ENCODE measurements at places on chromosomes 11 and 22.
A peak's percentile ranks its signal among the peaks of the same experiment; 100 is the strongest.

GRCh38 chr11:86816251-86816726 lies 15.9 kb downstream of the PRSS23 start:
- no peak for DNase-seq

DNA sequence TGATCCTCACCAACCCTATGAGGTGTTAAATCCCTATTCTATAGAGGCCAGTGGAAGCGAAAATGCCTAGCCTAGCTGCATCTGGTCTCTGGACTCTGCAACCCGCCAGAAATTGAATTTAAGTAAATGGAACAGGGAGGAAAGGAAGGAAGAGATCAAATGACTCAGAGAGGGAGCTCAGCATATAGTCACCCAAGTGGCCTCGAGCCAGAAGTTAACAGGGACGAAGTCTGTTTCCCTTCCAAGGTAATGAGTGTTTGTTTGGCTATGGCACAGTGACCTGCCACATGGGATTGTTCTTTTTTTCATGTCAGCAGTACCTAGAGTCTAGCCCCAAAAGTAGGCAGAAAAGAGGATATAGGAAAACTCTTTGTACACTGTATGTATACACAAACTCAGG lies 66.3 kb downstream of the PAK1 start:
- DNase-seq = no peak

GRCh38 chr11:1039481-1040427 lies 3.2 kb upstream of the MUC6 start:
- DNase-seq = no peak

DNA sequence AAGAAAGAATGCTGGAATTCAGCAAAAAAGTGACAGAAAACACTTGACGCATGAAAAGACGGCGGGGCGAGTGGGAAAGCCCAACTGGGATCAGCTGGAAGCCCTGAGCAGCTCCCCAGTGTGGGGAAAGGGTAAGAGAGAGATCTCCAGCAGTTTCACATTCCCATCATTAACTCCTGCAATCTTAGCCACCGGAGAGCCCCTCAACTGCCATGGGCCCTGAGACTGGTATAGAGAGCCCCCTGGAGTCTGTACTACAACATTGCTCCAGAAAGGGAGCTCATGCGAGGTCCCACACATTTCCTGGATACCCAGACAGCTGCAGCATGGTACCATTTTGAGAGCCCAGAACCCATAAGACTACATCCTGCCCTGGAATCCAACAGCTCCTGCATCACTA lies 31.1 kb downstream of the MRGPRX4 start:
- peak; percentile 50 for DNase-seq

DNA sequence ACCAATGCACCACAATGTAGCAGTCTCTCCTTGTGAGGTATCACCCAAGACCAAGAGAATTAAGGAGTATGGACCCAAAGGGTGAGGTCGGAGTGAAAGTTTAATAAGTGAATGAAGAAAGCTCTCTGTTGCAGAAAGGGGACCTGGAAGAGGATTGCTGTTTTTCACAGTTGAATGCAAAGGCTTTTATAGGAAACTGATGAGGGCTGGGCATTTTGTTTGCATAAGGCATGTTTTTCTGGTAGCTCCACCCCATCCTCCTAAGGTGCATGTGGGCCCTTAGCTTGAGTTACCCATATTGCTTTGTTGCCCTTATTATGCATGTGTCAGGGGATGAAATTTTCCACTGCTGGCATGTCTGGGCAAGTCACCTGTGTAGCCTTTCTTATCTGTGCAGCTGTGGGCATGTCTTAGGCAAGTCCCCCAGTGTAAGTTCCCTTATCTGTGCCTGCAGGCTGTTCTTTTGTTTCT lies 64.7 kb downstream of the BDNF start:
- DNase-seq = no peak

DNA sequence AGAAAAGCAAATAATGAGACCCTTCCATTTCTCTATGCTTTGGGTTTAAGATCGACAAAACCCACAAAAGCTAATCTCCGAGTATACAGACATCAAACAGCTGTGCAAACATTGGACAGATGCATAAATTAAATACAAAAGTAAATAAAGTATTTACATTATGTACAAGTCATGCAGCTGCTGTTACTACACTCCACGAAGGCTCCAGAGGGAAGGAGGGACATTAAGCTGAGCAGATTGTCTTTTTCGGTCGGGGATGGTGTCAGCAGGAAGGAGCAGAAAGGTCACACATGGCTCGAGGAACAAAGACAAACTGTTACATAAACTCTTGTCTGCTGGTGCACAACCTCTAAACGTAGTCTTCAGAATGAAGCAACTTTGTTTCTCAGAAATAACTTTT lies 88.8 kb upstream of the BARX2 start:
- DNase-seq = no peak

GRCh38 chr11:34331736-34332135 lies 26.1 kb downstream of the ABTB2 start:
- DNase-seq = no peak

DNA sequence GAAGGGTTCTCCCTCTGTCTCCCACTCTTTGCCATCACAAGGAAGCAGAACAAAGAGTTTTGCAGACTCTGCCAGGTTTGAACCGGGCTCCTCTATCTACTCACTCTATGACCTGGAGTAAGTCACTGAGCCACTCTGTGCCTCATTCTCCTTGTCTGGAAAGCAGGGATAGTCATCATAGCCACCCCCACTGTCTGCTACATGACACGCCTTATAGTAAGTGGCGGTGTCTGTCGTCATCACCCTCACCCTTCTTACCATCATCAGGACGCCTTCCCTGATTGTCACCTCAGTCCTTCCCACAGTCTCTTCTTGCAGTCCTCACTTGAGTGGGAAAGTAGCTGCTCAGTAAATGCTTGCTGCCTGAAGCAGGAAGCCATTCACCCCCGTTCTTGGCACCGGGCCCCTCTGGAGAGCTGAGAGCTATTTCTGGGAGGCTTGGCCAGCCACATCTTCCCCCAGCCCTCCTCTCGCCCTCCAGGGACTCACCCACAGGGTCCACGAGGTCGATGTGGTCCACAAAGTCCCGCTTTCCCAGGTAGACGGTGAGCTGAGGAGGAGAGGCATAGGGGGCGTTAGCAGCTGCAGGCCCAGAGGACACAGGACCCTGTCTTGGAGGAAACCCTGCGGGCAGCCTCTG lies 46.4 kb downstream of the TPBGL start:
- DNase-seq = no peak

GRCh38 chr11:14329702-14330101 lies 29.3 kb downstream of the RRAS2 start:
- DNase-seq = no peak

- DNase-seq = no peak
Observed at GRCh38 chr22:16866167-16866566, 41.0 kb upstream of the XKR3 start.

DNA sequence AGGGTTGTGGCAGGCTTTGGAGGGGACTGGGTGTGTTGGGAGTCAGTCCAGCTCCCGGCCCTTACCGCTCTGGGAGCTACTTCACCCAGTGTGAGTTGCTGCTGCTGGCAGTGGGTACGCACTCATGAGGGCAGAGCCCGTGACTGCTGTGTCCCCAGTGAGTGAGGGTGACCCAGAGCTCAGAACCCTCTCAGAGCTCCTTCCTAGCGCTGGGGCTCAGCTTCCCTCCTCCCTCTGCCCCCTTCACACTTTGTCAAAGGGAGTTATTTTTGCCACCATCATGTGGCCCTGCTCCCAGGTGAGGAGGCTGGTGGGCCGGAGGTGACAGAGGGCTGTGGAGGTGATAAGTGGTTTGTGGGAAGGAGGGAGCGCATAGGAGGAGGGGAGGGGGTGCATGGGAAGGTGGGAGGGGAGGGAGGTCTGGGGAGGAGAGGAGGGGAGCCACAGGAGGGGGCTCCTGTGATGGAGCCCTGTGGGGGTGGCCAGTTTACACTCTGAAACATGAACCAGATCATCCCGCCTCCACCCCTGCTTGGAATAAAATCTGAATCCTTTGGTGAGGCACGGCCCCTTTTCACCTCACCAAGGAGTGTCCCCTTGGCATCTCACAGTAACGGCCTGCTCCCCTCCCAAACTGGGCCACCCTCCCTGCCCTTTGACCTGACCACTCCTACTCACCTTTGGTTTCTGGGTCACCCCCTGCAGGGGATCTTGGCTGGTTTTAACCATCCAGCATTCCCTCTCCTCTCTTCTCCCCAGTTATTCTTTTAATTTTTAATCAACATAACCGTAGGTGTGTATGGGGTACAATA lies 9.9 kb downstream of the NDUFV1 start:
- peak; percentile 63 for DNase-seq

DNA sequence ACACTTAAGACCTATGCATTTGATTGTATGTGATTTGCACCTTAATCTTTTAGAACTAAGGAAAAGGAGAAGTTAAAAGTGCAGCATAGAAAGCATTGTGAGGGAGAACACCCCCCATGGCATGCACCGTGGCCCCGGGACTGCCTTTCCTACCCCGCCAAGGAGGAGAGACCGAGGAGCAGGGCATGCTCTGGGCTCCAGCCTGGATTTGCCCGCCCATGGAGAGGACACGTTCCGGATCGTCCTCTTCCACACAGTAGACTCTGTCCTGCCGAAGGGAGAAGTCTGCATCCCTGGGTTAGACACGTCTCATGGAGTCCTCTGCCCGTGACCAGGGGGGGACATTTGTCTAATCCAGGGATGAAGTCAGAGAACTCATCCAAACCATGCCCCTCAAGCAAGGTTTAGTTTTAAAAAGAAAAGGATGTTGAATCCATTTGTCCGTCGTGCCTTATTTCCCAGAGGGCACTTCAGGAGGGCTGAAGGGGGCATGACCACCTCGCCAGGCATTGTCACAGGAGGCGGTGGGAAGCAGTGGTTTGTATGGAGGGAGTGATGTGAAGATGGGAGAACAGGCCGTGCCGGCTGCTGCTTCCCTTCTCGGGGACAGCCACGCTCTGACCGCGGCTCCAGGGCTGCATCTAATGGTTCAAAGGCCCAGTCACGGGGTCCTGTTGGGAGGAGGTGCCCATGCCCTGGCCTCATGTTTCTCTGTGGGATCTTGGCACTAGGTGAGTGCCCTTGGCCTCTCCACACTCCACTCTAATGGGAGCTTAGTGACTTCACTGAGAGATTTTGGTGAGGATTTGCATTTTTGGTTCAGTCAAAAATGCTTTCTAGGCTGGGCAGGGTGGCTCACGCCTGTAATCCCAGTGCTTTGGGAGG lies 66.2 kb upstream of the GAL start:
- no peak for DNase-seq

DNA sequence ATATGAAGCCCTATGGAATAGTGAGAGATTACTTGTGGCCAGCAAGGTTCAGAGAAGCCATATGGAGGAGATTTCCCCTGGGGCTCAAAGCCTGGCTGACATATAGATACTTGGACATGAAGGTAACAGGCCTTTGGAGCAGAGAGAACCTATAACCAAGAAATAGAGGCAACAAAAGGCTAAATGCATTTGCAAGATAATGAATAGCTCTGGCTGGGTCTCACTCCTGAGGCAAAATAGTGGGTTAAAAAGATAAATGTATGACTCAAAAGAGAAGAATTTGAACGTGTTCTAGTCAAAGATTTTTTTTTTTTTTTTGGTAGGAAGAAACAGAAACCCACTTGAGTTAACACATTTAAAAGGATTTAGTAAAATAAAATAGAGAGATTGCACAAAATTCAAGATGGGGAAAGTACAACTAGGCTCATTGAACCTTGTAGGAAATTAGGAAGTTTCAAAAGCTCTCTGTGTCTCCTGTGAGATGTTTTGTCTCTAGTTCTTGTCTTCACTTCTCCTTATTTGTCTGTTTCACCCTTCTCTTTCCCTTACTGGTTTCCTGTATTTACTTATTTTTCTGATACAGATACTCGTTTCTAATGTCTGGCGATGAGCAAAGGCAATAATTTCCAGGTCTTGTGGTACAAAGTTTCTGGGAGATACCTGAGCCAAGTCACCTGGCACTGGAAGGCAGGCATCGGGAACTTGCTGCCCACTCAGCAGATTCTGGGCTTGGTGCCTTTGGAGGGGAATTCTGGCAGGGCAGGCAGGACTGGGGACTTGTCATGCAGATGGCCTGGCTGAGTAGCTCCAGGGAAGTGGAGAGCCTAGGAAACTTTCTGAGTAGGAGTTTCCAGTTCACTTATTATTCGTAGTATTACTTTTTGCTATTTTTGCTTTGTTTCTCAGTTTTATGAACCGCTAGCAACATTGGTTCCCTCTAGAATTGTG lies 49.2 kb upstream of the SESN3 start:
- no peak for DNase-seq

- DNase-seq = no peak
Observed at GRCh38 chr11:749731-750130, 2.5 kb downstream of the TALDO1 start.

- DNase-seq = no peak
Observed at GRCh38 chr11:111469200-111469599, 43.0 kb downstream of the BTG4 start.

DNA sequence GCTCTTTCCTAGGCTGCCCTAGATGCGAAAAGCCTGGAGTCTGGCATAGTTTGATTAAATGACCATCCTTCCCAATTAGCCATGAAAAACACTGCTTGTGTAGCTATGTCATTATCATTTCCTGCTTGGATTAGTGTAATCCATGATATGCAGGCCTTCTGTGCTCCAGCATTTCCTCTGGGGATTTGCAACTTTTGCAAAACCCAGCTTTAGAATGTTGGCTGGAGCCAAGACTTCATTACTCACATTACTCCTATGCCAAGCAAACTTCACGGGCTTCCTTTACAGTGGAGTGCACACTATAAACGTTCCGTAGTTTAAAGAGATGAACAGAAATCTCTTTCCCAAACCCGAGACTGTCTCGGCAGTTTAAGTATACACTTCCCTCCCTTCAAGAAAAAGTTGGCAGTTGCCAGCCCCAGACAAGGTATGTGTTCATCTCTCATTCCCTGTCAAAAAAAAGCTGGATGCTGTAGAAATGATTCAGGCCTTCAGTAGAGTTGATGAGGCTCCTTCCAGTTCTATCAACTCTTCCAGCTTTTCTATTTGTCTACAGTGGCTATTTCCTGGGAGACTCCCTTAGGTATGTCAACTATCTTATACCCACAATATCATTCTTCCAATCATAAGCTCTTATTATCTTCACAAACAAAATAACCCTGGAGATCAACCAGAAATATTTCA lies 180.0 kb downstream of the MAML2 start:
- no peak for DNase-seq

- no peak for DNase-seq
Observed at GRCh38 chr22:30910358-30910757, 58.2 kb downstream of the MORC2 start.

- DNase-seq = no peak
Observed at GRCh38 chr11:1345737-1346513, 36.5 kb upstream of the TOLLIP start.

GRCh38 chr11:127683321-127683720 lies 682.8 kb upstream of the KIRREL3 start:
- no peak for DNase-seq

GRCh38 chr22:23237841-23238240 lies 57.5 kb downstream of the BCR start:
- DNase-seq = no peak

DNA sequence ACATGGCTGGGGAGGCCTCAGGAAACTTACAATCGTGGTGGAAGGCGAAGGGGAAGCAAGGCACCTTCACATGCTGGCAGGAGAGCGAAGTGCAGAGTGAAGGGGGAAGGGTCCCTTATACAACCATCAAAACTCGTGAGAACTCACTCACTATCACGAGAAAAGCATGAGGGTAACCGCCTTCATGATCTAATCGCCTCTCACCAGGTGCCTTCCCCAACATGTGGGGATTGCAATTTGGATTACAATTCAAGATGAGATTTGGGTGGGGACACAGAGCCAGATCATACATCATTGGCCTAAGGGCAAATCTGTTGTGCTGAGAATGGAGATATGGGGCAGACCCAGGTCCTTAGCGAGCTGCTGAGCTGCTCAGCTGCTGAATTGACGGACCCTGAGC lies 13.1 kb downstream of the C1QTNF6 start:
- no peak for DNase-seq
